ENCODE measurements at places on chromosomes 12 and 14. TPM values are rescaled to one million over a fixed set of nuclear protein-coding genes. Genes with fewer than 3 reads are reported as not detected.
A peak's percentile ranks its signal among the peaks of the same experiment; 100 is the strongest.

- DNase-seq, result peak; percentile 89
Measured at GRCh38 chr14:98953551-98954348, 318.2 kb downstream of the BCL11B start.

DNA sequence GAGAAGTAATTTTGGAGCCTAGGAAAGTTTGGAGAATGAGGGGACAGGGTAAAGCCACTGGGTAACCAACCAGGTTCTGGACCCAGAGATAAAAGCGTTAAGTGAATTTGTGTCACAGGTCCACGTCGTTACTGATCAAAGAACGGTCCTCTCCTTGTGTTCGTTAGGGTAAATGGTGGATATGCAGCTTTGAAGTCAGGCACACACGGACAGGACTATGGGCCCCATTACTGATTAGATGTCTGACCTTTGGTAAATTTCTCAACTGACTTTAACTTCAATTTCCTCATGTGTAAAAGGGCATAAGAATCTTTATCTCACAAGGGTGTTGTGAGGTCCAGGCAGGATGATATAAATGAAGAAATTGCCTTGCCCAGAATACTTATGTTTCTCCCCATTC is 76.6 kb downstream of the EMP1 start:
- DNase-seq, result no peak

Gene KRT74
- total RNA-seq, result not detected

Gene DDN
- total RNA-seq, result not detected

DNA sequence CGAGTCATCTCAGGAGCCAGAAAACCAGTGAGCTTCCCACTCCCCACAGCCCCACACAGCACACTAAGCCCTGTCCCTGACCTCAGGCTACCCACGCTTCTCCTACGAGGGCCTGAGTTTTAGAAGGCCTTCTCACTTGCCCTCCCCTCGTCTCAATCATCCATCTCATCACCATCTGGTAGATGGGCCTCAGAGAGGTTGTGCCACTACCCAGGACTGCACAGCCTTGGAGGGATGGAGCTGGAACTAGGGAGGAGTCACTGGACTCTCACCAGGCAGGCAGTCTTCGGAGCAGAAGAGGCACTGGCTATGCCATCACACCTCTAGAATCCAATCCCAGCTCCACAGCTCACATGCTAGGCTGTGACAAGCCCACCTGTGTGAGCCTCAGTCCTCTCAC is 52.3 kb downstream of the ITPK1 start:
- DNase-seq, result no peak

Gene NPFF
- not detected for total RNA-seq

- DNase-seq, result no peak
Measured at GRCh38 chr12:14949631-14950030, 11.3 kb upstream of the ERP27 start.

- DNase-seq, result no peak
Measured at GRCh38 chr12:13114251-13115052, 11.0 kb upstream of the GSG1 start.

Gene GALNT16
- 6.3 TPM for total RNA-seq

DNA sequence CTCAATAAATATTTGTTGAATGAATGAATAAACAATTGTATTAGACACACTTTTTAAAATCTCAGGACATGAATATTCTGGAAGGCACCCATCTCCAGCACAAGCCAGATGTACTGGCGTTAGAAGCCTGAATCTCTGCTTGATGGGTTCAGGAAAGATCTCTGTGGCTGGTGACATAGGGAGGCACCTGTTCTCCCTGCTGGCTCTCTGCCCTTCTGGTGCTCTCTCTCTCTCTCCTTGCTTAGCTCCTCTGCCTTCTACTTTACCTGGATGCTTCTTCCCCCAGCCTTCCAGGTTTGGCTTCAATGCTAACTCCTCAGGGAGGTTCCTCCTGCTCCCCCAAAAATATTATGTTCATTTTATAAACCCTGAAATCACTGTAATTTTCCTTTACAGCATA is 1.5 kb downstream of the CYP46A1 start:
- DNase-seq, result peak; percentile 40

Gene SLC2A3
- 30.8 TPM for total RNA-seq

DNA sequence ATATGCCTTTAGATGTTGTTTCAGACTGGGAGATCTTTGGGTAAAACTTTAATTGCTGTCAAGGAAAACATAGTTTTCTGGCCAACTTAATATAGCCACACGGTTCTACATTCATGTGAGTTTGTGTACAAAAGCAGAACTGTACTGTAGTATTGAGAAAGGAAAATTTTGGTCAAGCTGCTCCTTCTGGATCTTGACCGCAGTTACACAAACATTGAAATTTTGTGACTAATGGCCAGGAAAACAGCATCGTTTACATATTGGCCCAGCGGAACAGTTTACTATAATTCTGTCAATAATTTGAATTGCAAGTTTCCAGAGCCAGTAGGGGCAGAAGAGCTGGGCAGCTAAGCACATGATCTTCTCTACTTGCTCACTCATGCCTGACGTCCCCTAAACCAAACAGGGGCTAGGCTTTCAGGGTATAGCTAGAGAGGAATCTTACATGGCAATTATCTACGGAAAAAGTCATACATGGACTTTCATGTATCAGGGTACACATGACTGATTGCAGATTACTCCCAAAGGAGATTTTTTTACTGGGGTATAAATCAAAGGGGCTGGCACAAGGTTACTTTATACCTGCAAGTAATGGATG is 11.4 kb upstream of the ART4 start:
- DNase-seq, result no peak

GRCh38 chr12:45622210-45622937 is 107.1 kb upstream of the ARID2 start:
- no peak for DNase-seq

- DNase-seq, result no peak
Measured at GRCh38 chr14:92122351-92122677, 545 bp downstream of the CPSF2 start.

All from sigmoid colon (tissue), 7 donors.